ENCODE measurements at places on chromosomes 7 and 10. TPM values are rescaled to one million over a fixed set of nuclear protein-coding genes. Genes with fewer than 3 reads are reported as not detected.

DNA sequence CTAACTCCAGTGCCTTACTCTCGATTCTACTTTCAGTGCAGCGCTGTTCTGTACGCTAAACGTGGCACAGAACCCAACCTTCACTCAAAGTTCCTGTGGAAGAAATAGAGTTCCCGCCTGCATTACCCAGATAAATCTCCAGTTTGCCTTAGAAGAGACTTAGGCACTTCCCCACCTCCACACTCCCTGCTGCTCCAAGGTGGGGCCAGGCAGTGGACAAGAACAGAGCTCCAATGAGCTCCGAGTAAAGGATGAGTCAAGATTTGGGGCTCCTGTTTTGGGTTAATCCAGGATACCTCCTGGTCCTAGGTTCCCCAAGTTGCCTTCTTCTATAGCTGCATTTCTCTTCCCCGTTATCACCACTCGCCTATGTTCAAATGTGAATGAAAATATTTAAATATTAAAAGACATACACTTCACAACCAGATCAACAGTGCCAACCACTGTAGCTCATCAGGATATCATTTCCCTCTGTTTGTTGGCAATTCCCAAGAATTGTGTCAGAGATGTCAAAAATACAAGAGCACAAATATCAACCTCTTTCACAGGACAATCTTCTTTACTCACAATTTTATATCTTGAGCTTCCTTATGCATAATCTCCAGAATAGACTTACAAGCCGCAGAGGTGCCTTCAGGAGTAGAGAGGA is 48.0 kb downstream of the MALSU1 start:
- H3K27me3 ChIP-seq = no peaks in the 10 kb centered on the region
- no peak overlapping the region for H3K27ac ChIP-seq
- H3K4me3 ChIP-seq = no peak overlapping the region
- peaks cover 40% of the 10 kb centered on the region for H3K36me3 ChIP-seq
- H3K4me1 ChIP-seq = no peaks in the 10 kb centered on the region
- no peak for DNase-seq

DNA sequence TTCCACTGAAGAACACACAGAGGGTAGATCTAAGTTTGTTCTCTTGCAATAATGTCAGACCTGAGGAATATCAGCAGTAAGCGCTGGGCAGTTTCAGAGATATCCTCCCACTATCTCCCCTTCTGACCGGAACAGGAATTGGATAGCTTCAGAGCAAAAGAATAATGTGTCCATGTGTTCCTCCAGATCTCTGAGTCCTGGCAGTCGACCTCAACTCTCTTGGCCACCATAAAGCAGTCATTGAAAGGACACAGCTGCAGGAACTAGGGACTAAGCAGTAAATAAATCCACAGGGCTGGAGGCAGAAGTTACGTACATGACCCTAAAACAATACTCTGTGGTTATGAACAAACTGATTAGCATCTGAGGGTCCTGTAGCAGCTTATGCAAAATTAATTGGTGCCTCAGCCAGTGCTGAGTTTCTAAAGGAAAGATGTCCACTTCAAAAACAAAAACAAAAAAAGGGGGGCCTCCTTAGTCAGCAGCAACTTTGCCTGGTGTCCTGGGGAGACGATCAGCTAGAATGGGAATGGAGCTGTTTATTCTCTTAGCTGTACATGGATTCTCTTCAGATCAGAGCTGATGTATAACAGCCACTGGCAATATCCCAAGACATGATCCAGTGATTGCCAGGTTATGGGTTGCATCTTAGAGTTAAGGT is 6.4 kb upstream of the PRTFDC1 start:
- H3K36me3 ChIP-seq = no peaks in the 10 kb centered on the region
- no peak overlapping the region for H3K4me3 ChIP-seq
- no peak for DNase-seq
- H3K4me1 ChIP-seq = peaks cover 6% of the 10 kb centered on the region

The ASIC3 gene
- 1.7 TPM for total RNA-seq

The TRIM24 gene
- 260 TPM for total RNA-seq

The SDK1 gene
- 8.4 TPM for total RNA-seq

The MAT1A gene
- total RNA-seq = 1.8 TPM
